Activated CD8-positive, alpha-beta memory T cell treated with anti-CD3 and anti-CD28 coated beads, Interleukin-2, amount 10 ng/mL, durations not matched to agents 7 days and 5 days (primary cell): ENCODE measurements at places on chromosomes 2 and 18.

DNA sequence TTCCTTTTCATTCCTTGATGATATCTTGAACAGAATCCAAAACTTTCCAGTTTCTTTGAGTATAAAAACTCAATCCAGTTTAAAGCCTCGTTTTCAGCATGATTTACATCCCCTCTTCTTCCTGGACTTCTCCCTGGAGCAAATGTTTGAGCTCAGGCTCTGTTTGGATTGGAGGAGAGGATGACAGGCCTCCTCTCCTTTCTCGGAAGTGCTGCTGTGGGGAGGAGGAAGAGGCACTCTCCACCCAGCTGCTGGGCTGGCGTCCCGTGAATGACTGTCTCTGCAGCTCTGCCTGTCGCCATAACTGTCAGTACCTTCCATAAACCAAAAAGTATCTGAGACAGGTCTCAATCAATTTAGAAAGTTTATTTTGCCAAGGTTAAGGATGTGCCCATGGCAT is 238.2 kb upstream of the AGAP1 start:
- no peak overlapping the region for H3K4me3 ChIP-seq
- H3K27me3 ChIP-seq, result peaks cover 37% of the 10 kb centered on the region
- H3K4me1 ChIP-seq, result no peaks in the 10 kb centered on the region
- no peaks in the 10 kb centered on the region for H3K36me3 ChIP-seq
- no peak overlapping the region for H3K27ac ChIP-seq

GRCh38 chr2:48849770-48850169 is 94.2 kb upstream of the LHCGR start:
- no peaks in the 10 kb centered on the region for H3K27me3 ChIP-seq
- no peaks in the 10 kb centered on the region for H3K4me1 ChIP-seq
- no peak for DNase-seq
- H3K27ac ChIP-seq, result no peak overlapping the region
- no peak overlapping the region for H3K4me3 ChIP-seq

GRCh38 chr18:27862041-27862682 is 314.8 kb downstream of the CDH2 start:
- H3K4me1 ChIP-seq, result no peaks in the 10 kb centered on the region
- H3K27me3 ChIP-seq, result no peaks in the 10 kb centered on the region
- no peak overlapping the region for H3K27ac ChIP-seq
- H3K4me3 ChIP-seq, result no peak overlapping the region

GRCh38 chr2:10141736-10142639 is 19.4 kb downstream of the RRM2 start:
- no peak overlapping the region for H3K4me3 ChIP-seq
- H3K4me1 ChIP-seq, result peaks cover 28% of the 10 kb centered on the region
- no peak for DNase-seq
- H3K27me3 ChIP-seq, result no peaks in the 10 kb centered on the region
- H3K36me3 ChIP-seq, result peaks cover 31% of the 10 kb centered on the region
- peak overlapping the region; percentile 46 for H3K27ac ChIP-seq

DNA sequence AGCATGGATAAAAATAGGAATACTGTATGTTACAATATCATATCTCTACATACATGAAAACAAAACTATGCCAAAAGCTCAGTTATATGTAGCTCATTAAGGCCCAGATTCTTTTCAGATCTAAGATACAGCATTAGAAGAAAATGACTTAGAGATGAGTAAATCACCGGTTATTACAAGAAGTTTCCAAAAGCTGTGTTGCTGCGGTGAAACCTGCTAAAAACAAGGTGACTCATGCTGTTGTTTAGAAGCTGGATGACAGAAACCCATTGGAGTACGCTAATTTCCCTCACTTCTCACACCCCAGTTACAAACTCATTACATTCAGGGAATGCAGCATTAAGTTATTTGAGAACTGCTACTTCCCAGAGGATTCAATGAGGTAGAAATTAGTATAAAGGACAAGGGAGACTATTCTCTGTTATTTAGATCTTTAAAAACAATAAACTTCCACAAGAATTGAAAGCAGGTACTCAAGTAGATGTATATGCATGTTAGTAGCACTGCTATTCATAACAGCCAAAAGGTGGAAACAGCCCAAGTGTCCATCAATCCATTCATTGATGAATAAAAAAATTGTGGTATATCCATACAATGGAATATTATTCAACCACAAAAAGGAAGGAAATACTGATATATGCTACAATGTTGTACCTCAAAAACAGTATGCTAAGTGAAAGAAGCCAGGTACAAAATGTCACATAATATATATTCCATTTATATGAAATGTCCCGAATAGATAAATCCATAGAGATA is 32.6 kb downstream of the RBKS start:
- H3K36me3 ChIP-seq, result peaks cover 20% of the 10 kb centered on the region
- peaks cover 42% of the 10 kb centered on the region for H3K4me1 ChIP-seq
- H3K27ac ChIP-seq, result peak overlapping the region; percentile 27
- no peak overlapping the region for H3K4me3 ChIP-seq
- peak; percentile 56 for DNase-seq

GRCh38 chr2:110994250-110994961 is 126.3 kb upstream of the BCL2L11 start:
- no peak overlapping the region for H3K27ac ChIP-seq
- H3K4me3 ChIP-seq, result no peak overlapping the region

DNA sequence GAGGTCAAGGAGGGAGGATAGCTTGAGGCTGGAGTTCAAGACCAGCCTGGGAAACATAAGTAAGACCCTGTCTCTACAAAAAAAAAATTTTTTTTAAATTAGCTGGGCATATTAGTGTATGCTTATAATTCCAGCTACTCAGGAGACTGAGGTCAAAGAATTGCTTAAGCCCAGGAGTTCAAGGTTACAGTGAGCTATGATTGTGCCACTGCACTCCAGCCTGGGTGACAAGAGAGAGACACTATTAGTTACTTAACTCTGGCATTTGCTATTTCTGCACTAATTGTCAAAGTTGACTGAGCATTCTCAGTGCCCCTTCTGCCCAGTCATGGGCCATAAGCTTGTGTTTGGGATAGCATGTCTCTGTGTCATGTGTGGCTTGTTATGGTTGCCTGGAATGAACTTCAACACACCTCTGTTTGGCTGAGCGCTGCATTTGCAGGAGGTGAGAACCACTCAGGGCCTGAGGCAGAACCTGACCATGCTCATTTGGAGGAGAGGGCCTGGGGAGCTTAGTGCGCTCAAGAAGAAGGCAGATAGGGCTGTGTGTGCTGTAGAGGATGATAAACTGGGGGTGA is 77.7 kb downstream of the SH3RF3 start:
- H3K27ac ChIP-seq, result no peak overlapping the region
- no peak overlapping the region for H3K4me3 ChIP-seq
- no peak for DNase-seq
- no peaks in the 10 kb centered on the region for H3K36me3 ChIP-seq
- peaks cover 4% of the 10 kb centered on the region for H3K4me1 ChIP-seq

- H3K4me3 ChIP-seq, result peak overlapping the region; percentile 80
- H3K4me1 ChIP-seq, result peaks cover 53% of the 10 kb centered on the region
- H3K36me3 ChIP-seq, result peaks cover 52% of the 10 kb centered on the region
Observed at GRCh38 chr2:37600735-37601134, 70.7 kb downstream of the CDC42EP3 start.
